Posterior cingulate gyrus (tissue), 11 donors: ENCODE measurements at places on chromosomes 3 and 15.

DNA sequence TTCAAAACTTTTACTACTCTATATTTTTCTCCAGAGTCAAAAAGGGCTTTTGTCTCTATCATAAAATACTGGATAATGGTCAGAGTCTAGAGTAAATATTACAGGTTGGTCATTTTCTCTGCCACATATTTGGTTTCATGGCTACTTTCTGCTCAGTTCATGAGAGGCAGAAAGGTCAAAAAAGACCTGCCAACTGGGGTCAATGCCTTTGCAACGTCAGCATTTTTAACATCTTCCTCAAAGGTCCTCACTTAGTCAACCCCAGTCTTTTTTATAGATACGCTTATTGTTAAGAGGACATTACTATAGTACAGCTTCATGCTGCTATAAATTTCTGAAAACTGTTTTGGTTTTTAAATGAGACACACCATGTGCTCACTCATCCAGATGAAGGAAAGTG lies 312.1 kb upstream of the ARHGEF26 start:
- no peak for DNase-seq

GRCh38 chr3:32825601-32826375 lies 8.0 kb downstream of the TRIM71 start:
- DNase-seq, result no peak

GRCh38 chr3:138011722-138012121 lies 1.8 kb downstream of the CLDN18 start:
- no peak for DNase-seq

- peak; percentile 57 for DNase-seq
Measured at GRCh38 chr3:13718436-13718835, 161.4 kb downstream of the WNT7A start.

- no peak for DNase-seq
Measured at GRCh38 chr3:15983693-15984092, 185.9 kb upstream of the ANKRD28 start.

DNA sequence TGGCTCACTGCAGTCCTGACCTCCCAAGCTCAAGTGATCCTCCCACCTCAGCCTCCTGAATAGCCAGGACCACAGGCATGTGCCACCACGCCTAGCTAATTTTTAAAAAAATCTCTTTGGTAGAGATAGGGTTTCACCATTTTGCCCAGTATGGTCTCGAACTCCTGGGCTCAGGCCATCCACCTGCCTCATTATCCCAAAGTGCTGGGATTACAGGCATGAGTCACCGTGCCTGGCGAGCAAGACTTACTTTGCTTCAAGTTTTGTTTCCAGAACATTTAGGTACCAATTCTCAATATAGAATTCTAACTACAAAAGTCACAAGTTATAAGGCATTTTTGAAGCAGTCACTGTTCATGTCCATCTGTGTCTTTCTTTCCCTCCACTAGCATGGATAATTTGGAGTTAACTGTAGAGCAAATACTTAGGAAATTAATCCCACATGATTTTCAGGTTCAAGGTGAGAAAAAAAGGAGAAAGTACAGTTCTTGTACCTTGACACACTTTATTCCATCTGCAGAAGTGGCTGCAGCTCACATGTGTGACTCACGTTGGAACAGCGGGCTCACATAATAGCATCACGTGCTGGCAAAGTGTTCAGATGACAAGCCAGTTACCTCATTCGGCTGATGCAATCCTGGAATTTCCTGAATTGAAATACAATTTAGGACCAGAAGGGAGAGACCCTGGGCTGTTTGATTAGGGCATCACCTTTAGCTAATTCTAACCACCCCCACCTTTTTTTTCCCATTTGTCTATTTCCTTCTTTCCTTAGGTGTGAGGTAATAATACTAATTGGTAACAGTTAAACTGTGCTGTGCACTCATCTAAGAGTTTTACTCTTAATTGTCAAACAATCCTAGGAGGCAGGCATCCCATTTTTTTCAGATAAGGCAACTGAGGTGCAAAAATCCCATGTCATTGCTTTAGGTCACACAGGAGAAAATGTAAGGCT lies 46.9 kb upstream of the NEDD4 start:
- DNase-seq, result no peak
